ENCODE measurements at places on chromosomes 7 and 10.

GRCh38 chr7:78197447-78197846 is 398.9 kb downstream of the PHTF2 start:
- DNase-seq: no peak

GRCh38 chr7:42161110-42161509 is 75.9 kb downstream of the GLI3 start:
- no peak for DNase-seq

DNA sequence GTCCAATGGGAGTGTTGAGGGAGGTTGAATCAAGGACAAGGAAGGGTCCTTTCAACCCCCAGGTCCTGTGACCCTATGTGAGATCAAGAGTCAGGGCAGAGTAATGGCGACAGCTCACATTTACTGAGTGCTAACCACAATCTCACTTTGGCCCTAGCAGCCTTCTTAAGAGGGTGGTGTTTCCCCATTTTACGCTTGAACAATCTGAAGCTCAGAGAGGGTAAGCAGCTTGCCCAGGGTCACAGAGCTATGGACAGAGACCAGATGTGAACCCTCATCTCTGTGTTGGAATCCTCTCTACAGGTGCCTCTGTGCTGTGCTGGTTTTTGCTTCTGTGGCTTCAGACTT is 102.0 kb downstream of the GRK5 start:
- DNase-seq: no peak

- no peak for DNase-seq
Measured at GRCh38 chr10:73763343-73763742, 18.5 kb upstream of the CHCHD1 start.

GRCh38 chr10:77841711-77842375 is 84.7 kb downstream of the DLG5 start:
- no peak for DNase-seq

DNA sequence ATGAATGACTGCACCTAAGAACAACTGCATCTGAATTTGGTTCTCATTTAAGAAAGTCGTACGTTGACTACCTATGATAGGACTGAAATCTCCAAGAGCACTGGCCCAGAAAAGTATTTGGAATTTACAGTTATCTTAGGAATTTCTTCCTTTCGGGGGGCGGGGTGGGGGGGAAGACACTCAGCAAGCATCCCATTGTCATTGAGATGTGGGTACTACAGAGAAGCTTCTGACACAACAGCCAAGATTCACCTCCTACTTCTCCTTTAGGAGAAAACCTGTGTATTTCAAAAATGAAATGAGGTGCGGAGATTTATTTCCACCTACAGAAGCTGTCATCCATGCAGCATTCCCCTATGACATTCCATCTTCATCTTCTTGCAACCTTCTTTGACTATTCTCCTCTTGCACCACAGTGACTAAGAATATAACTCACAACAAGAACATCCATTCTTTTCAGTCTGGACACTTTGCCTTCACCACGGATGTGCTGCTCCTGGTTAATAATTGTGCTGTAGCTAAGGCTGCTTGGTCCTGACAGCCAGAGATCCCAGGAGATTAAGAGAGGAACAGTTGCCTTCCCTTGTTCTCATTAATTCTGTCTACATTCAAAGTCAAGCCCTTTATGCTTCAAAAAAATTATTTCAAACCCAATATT is 98.4 kb upstream of the FRMD4A start:
- DNase-seq: no peak

DNA sequence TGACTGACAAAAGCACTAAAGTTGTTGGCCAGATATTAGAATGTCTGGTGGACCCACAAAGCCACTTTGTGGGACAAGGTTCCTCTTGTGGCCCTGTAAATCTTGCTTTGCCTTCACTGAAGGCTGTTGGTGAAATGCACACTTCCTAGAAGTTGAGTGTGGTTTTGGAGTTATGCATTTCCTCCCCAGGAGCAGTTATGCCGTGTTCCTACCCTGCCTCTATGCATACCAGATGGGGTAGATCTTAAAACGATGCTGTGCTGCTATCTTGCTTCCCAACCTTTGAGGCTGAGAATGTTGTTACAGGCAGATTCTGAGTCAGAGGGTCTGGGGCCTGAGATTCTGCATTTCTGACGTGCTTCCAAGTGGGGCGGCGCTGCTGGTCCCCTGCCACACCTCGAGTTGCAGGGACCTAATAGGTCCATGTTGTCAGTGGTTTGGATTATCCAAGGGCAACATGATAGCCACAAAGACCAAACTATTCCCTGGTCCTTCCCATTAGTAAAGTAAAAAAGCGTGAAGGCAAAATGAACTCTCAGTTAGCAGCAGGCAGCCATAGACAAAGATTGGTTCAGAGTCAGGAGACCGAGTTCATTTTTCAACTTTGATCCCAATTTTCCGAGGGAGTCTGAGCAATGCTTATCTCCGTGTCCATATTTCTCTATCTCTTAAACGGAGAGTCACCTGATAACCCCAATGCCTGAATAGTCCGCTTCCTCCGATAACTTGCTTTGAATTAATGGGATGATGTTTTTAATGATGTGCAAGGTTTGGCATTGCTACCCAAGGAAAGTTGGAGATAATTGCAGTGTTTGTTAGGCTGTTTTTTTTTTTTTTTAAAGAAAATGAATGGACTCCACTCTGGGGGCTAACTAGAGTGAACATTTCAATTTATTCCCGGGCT is 55.8 kb downstream of the CDHR3 start:
- DNase-seq: no peak

DNA sequence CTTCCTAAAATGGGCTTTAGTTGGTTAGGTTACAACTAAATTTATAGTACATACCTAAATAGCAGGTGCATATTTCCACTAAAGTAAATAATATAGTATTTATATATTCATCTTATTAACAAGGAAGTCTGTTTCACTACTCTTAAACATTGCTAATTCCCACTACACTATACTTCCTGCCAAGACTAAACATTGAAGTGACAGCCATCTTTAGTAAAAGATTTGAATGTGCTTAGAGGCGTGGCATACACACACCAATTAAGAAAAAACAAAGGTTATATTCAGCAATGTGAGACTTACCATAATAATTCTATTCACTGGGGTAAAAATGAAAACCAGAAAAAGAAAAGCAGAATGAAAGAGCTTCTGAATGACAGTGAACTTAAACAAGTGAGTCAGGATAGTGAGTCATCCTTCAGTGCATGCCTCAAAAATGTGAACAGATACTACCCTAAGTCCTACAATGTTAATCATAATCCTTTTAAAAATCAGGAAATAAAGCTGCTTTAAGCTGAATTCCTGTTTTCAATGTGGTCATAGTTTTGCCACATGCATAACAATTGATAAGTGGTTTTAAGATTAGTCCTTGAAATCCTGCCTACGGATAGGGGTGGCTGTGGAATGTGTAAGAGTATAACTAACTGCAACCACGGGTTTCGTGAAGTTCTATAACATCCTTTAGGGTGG is 59.4 kb downstream of the USP6NL start:
- DNase-seq: no peak

All from activated CD8-positive, alpha-beta memory T cell treated with anti-CD3 and anti-CD28 coated beads, Interleukin-2, amount 50 U/mL, for 48 hours (primary cell).